ENCODE measurements at places on chromosomes 7 and 10. TPM values are rescaled to one million over a fixed set of nuclear protein-coding genes. Genes with fewer than 3 reads are reported as not detected.

The ASZ1 gene
- not detected for total RNA-seq

The TSPAN15 gene
- total RNA-seq: 12.5 TPM

- no peaks in the 10 kb centered on the region for H3K27me3 ChIP-seq
- no peak overlapping the region for H3K27ac ChIP-seq
- H3K4me1 ChIP-seq: no peaks in the 10 kb centered on the region
Observed at GRCh38 chr10:62230344-62231121, 38.1 kb downstream of the RTKN2 start.

GRCh38 chr7:99095698-99096097 lies 48.2 kb downstream of the SMURF1 start:
- peaks cover 39% of the 10 kb centered on the region for H3K4me1 ChIP-seq
- no peaks in the 10 kb centered on the region for H3K36me3 ChIP-seq
- no peaks in the 10 kb centered on the region for H3K27me3 ChIP-seq

GRCh38 chr10:93566435-93567276 lies at the start of gene FFAR4:
Gene FFAR4, plus strand, starts transcription at chr10:93566665. Its CDS starts 56 bp downstream, at chr10:93566721.
- peak within 1 kb of the TSS; percentile 66 for H3K4me3 ChIP-seq
- H3K4me1 ChIP-seq: peaks cover 6% of the 10 kb centered on the region
- H3K36me3 ChIP-seq: no peaks in the 10 kb centered on the region
- H3K27me3 ChIP-seq: peaks cover 84% of the 10 kb centered on the region
- peak; percentile 70 for DNase-seq

The TYSND1 gene
- 19.5 TPM for total RNA-seq

DNA sequence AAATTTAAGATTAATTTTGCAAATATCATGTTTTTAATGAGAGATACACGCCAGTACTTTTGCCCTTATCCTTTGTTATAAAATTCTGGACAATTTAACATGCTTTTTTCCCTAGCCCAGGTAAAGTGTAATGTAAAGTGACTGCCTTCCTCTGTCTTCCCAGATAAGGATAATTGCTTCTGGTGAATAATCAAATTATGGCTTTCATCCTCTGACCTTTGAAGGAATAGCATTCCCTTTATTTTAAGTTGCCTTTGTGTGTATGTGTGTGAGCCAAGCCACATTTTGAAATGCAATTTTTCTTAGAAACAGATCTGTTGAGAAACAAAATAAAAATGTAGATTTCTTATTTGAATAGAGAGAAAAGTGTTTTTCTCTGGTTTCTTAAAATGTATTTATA lies 107.5 kb downstream of the ADAM22 start:
- no peaks in the 10 kb centered on the region for H3K27me3 ChIP-seq
- H3K4me1 ChIP-seq: no peaks in the 10 kb centered on the region
- no peak overlapping the region for H3K4me3 ChIP-seq
- no peaks in the 10 kb centered on the region for H3K36me3 ChIP-seq
- DNase-seq: no peak
- H3K27ac ChIP-seq: no peak overlapping the region

The RGS10 gene
- 18.4 TPM for total RNA-seq

GRCh38 chr10:15661574-15661973 lies 58.1 kb downstream of the ITGA8 start:
- no peaks in the 10 kb centered on the region for H3K36me3 ChIP-seq
- DNase-seq: no peak
- no peaks in the 10 kb centered on the region for H3K4me1 ChIP-seq
- no peak overlapping the region for H3K4me3 ChIP-seq
- no peak overlapping the region for H3K27ac ChIP-seq

GRCh38 chr10:1454428-1454827 lies 282.9 kb downstream of the ADARB2 start:
- no peaks in the 10 kb centered on the region for H3K27me3 ChIP-seq
- H3K27ac ChIP-seq: no peak overlapping the region
- H3K36me3 ChIP-seq: no peaks in the 10 kb centered on the region
- DNase-seq: no peak
- H3K4me3 ChIP-seq: no peak overlapping the region

GRCh38 chr10:122560279-122560804 lies at the start of gene DMBT1:
Gene DMBT1, plus strand, starts transcription at chr10:122560754. Its CDS starts 17 bp downstream, at chr10:122560771.
- H3K4me3 ChIP-seq: no peak within 1 kb of the TSS
- H3K4me1 ChIP-seq: no peaks in the 10 kb centered on the region
- DNase-seq: no peak
- H3K27ac ChIP-seq: no peak within 1 kb of the TSS
- H3K36me3 ChIP-seq: no peaks in the 10 kb centered on the region
- H3K27me3 ChIP-seq: no peaks in the 10 kb centered on the region

DNA sequence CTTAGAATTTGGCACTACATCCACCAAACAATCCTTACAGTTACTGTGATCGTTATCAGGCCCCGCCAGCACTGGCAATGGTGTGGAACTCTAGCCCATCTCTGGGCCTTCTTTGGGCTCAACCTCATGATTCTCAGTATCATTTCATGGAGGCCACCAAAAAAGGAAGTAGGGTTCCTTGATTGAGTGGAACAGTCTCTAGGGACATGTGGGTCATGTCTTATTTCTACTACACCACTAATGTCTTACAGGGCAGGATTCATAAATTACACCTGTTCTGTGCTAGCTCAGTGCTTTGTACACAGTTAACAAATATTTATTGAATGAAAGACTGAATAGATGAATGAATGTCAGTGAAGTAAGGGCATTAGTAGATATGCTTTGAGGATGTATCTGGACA lies 53.9 kb downstream of the AP3M1 start:
- no peak overlapping the region for H3K27ac ChIP-seq
- no peaks in the 10 kb centered on the region for H3K4me1 ChIP-seq
- DNase-seq: no peak
- no peaks in the 10 kb centered on the region for H3K27me3 ChIP-seq
- no peak overlapping the region for H3K4me3 ChIP-seq

DNA sequence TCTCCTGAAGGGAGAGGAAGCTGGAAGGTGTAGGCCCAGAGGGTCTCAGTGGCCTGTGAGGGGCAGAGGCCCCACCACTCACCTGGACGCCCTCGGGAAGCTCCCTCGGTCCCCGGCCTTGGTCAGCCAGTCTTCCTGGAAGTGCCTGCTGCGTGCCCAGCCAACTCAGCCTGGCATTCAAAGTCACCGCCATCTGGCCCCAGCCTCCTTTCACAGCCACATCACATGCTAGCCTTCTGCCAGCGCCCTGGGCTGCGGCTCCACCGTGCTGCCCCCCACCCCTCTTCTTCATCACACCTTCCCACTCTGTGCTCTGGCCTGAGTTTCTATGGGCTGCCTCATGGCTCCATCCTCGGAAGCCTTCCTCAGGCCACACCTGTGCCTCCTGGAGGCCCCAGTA lies 98.0 kb downstream of the ZMIZ1 start:
- H3K4me3 ChIP-seq: no peak overlapping the region
- no peaks in the 10 kb centered on the region for H3K27me3 ChIP-seq
- H3K27ac ChIP-seq: no peak overlapping the region
- DNase-seq: no peak

DNA sequence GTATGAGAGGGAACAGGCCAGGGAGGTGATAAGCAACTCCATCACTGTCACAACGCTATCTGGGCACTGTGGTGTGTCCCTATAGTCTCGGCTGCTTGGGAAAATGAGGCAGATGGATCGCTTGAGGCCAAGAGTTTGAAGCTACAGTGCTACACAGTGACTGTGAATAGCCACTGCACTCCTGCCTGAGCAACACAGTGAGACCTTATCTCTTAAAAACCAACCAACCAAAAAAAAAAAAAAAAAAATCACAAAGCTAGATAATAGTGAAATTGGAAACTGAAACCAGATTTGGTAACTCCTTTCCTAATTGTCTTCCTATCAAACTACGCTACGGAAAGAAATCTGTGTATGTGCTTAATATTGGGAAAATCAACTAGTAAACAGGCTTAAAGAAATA lies 14.1 kb downstream of the MICU1 start:
- H3K4me1 ChIP-seq: no peaks in the 10 kb centered on the region
- H3K4me3 ChIP-seq: no peak overlapping the region
- no peak for DNase-seq
- peak overlapping the region; percentile 59 for H3K27ac ChIP-seq

DNA sequence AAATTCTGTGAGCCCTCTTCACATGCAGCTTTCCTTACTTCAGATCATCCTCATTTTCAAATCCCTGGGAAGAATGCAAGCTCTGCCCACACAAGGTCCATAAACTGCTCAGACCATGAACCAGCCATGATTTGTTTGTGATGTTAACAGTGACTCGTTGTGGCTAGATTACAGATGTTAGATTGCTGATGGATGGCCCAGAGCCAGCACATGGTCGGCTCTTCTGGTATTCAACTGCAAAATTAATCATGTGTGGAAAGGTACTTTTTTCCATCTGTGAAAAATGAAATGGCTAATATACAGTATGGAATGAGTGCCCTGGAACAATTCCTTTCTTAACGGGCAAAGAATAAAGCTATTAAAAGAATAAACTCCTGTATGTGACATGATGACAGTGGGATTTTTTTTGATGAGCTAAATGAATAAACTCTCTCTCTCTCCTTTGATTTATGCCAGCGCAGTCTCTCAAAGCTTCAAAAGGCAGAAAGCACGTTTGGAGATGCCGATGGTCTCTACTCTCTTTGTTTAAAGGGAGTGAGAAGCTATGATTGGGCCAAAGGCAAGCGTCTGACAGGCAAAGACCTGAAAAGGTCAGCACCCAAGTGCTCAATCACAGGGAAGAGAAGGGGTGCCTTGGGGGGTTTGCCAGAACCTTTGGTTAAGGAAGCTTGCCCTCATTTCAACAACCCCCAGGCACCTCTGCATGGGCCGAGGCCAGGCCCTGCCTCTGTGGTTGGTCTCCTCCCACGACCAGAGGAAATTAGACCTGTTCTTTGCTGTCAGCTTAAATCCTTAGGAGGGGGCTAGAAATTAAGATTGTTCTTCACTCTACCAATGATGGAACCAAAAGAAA lies 444.0 kb upstream of the NFE2L3 start:
- no peaks in the 10 kb centered on the region for H3K36me3 ChIP-seq
- no peak overlapping the region for H3K27ac ChIP-seq
- H3K4me3 ChIP-seq: no peak overlapping the region
- no peaks in the 10 kb centered on the region for H3K27me3 ChIP-seq
- DNase-seq: no peak

The ACSL5 gene
- not detected for total RNA-seq

GRCh38 chr7:41912851-41913567 lies 210.1 kb upstream of the INHBA start:
- no peak for DNase-seq
- no peak overlapping the region for H3K27ac ChIP-seq
- no peaks in the 10 kb centered on the region for H3K27me3 ChIP-seq
- H3K4me3 ChIP-seq: no peak overlapping the region
- H3K4me1 ChIP-seq: no peaks in the 10 kb centered on the region

The MKI67 gene
- 51.3 TPM for total RNA-seq

The FAM20C gene
- total RNA-seq: 24.8 TPM

GRCh38 chr7:100723732-100724275 lies 3.5 kb downstream of the EPO start:
- H3K27ac ChIP-seq: no peak overlapping the region
- DNase-seq: no peak
- H3K4me3 ChIP-seq: no peak overlapping the region
- H3K36me3 ChIP-seq: no peaks in the 10 kb centered on the region
- H3K4me1 ChIP-seq: peaks cover 9% of the 10 kb centered on the region

- H3K27ac ChIP-seq: no peak overlapping the region
- no peaks in the 10 kb centered on the region for H3K27me3 ChIP-seq
- H3K36me3 ChIP-seq: 0 out of 2 replicates have a peak, but pooled peaks cover 2% of the 10 kb centered on the region
Observed at GRCh38 chr7:75967487-75967997, 26.9 kb downstream of the TMEM120A start.

DNA sequence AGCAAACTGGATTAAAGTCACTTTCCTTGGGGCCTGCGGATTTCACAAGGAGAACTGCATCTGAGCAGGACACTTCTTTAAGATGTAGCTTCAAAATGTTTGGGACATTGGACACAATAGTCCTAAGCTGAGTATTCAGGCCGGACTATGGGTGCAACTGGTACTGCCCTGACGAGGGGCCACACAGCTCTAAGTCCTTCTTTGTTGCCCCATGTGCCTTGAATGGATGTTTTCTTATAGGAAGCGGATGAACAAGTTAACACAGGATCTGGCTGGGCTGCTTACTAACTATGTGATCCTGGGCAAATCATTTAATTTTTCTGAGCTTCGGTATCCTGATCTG lies 147.8 kb upstream of the KLF14 start:
- no peaks in the 10 kb centered on the region for H3K36me3 ChIP-seq
- H3K27ac ChIP-seq: no peak overlapping the region
- no peaks in the 10 kb centered on the region for H3K27me3 ChIP-seq
- no peak overlapping the region for H3K4me3 ChIP-seq
- no peak for DNase-seq

GRCh38 chr7:12091231-12091630 lies 119.9 kb upstream of the TMEM106B start:
- DNase-seq: no peak
- H3K4me3 ChIP-seq: no peak overlapping the region
- H3K4me1 ChIP-seq: peaks cover 15% of the 10 kb centered on the region

DNA sequence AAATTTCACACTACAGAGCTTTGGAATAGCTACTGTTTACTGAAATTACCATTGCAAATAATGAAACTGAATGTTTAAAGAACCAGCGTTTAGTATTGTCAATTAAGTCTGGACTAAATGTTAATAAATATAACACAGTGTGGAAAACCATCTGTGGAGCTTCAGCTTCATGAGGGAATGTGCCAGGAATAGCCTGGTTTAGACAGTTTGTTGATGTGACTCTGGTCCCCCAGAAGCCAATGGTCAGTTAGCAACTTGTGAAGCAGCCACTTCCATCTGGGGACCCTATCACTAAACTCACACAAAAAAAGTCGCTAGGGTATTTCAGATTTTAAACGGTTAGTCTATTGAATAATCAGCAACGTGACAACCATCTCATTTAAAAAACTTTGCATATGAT lies 207.8 kb downstream of the RAMP3 start:
- no peaks in the 10 kb centered on the region for H3K4me1 ChIP-seq
- H3K4me3 ChIP-seq: no peak overlapping the region
- no peaks in the 10 kb centered on the region for H3K36me3 ChIP-seq

The MMD2 gene
- 0.38 TPM for total RNA-seq

- H3K27me3 ChIP-seq: no peaks in the 10 kb centered on the region
- no peak for DNase-seq
- H3K36me3 ChIP-seq: no peaks in the 10 kb centered on the region
Observed at GRCh38 chr7:141039376-141039775, 24.6 kb upstream of the MRPS33 start.

DNA sequence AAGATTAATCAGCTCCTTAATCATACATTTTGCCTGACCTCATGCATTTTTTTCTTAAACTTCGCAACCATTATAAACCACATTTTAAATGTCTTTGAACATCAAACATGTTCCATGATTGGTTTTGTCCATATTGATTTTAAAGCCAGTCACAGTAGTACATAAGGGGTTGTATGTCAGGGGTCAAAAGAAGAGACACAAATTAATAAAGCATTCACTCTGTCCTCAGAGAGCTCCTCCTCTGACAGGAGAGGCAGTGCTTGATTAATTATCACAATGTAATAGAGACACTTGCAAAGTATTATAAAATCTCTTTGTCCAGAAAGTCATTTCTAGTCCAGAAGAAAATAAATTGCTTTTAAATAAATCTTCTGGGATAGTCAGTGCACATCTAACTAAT lies 195.5 kb downstream of the MAGI2 start:
- H3K4me1 ChIP-seq: no peaks in the 10 kb centered on the region
- no peaks in the 10 kb centered on the region for H3K27me3 ChIP-seq
- no peaks in the 10 kb centered on the region for H3K36me3 ChIP-seq
- H3K27ac ChIP-seq: no peak overlapping the region

GRCh38 chr7:21113609-21114415 lies 314.1 kb upstream of the SP4 start:
- H3K36me3 ChIP-seq: no peaks in the 10 kb centered on the region
- H3K27ac ChIP-seq: no peak overlapping the region
- H3K27me3 ChIP-seq: no peaks in the 10 kb centered on the region
- H3K4me3 ChIP-seq: no peak overlapping the region

The CRHR2 gene
- total RNA-seq: 0.23 TPM

All from GM23338 (cell line).